G401 (cell line): ENCODE measurements at places on chromosomes 16 and 17. TPM values are rescaled to one million over a fixed set of nuclear protein-coding genes. Genes with fewer than 3 reads are reported as not detected.

The HOXB2 gene
- 8.9 and 19.7 TPM in 2 replicates for total RNA-seq

The KIF19 gene
- not detected in 2 replicates for total RNA-seq

The TMC8 gene
- total RNA-seq: 0.14 TPM in 1 of 2 replicates, not detected in the other

The TMIGD1 gene
- not detected in 2 replicates for total RNA-seq

The TEKT3 gene
- not detected in 2 replicates for total RNA-seq

The TBC1D3I gene
- not detected in 2 replicates for total RNA-seq

The B4GALNT2 gene
- total RNA-seq: not detected in 2 replicates

The PLA2G10 gene
- not detected in 2 replicates for total RNA-seq

The NDE1 gene
- total RNA-seq: 27.0 and 28.0 TPM in 2 replicates

The SEPTIN12 gene
- total RNA-seq: not detected in 2 replicates

The C16orf92 gene
- not detected in 2 replicates for total RNA-seq

The C16orf54 gene
- not detected in 2 replicates for total RNA-seq

The RSKR gene
- total RNA-seq: 1.3 and 2.7 TPM in 2 replicates

The PLD6 gene
- total RNA-seq: 12.4 and 16.2 TPM in 2 replicates

The HSD11B2 gene
- total RNA-seq: not detected in 2 replicates

The ZSCAN32 gene
- 30.4 and 31.3 TPM in 2 replicates for total RNA-seq

The OR3A2 gene
- not detected in 2 replicates for total RNA-seq

The SSTR5 gene
- not detected in 2 replicates for total RNA-seq

The ZNF469 gene
- total RNA-seq: 0.18 and 0.34 TPM in 2 replicates

The CPNE7 gene
- 5.1 and 17.0 TPM in 2 replicates for total RNA-seq

The ZNF821 gene
- total RNA-seq: 24.7 and 27.7 TPM in 2 replicates

The RAB34 gene
- 373 TPM in 2 replicates for total RNA-seq

The WFDC1 gene
- total RNA-seq: not detected in 2 replicates

The CRISPLD2 gene
- 0.03 TPM in 1 of 2 replicates, not detected in the other for total RNA-seq

The OR1F1 gene
- not detected in 2 replicates for total RNA-seq

The ZFP3 gene
- total RNA-seq: not detected in 2 replicates

The C17orf78 gene
- not detected in 2 replicates for total RNA-seq

The NPIPB6 gene
- 1.4 TPM in 1 of 2 replicates, not detected in the other for total RNA-seq

The KCNJ18 gene
- not detected in 2 replicates for total RNA-seq

The SOST gene
- 59.3 and 74.0 TPM in 2 replicates for total RNA-seq

The SMIM36 gene
- total RNA-seq: not detected in 2 replicates

The ARL2BP gene
- total RNA-seq: 79.4 and 98.0 TPM in 2 replicates

The MYO15A gene
- total RNA-seq: not detected in 2 replicates

The SULT1A2 gene
- 0.98 TPM in 1 of 2 replicates, not detected in the other for total RNA-seq

The KRTAP2-3 gene
- total RNA-seq: not detected in 2 replicates

The TP53TG3C gene
- total RNA-seq: not detected in 2 replicates

The KIF2B gene
- not detected in 2 replicates for total RNA-seq
